Fibroblast of gingiva (primary cell): ENCODE measurements at places on chromosomes 5 and 9.

DNA sequence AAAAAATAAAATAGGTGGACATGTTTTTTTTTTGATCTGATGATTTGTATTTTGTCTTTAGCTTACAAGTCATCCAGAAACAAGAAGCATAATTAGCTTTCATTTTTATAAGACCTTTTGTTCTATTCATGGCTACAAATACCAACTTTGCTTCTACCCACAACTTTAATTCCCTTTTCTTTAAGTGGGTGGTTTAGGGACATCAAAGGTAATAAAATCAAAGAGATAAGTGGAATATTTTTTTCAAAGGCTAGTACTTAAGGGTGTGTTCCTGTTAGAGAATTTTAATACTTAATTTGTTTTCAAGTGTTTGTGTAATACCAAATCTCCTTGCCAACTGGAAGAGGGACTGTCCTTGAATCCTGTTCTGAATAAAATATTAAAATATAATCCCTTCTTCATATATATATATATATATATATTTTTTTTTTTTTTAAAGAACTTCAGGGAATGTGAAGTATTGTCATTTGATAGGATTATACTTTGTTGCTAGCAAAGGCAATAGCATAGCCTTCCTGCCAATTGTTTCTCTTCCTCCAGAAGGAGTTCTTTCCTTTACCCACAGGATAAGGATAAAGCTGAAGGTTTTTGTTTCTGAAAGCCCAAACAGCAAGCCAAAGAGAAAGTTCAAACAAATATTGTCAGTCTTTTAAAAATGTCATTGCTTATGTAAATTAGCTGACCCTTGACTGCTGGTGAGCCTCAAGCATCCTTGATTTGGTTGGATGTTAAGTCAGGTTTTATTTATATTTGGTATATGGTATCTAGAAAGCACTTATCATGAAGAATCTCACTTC is 108.9 kb downstream of the PAM start:
- no peak for DNase-seq

DNA sequence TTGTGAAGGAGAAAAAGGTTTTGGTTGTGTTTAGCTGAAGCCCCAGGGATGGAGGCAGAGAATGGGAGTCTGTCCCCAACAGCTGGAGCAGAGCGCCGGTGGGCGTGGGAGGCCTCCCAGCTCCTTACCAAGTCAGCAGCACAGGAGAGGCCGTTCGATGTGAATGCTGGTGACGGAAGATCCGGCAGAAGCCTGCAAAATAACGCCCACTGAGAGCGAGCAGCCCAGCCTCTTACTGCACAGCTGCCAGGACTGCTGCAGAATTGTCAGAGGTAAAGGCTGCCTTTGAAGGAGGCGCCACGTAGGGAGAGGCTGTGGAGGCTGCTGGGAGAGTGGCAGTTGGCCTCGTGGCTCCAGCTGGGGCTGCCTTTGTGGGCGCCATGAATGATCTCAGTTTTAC is 26.2 kb downstream of the ANGPTL2 start:
- DNase-seq, result no peak

GRCh38 chr9:137188490-137189296 is at the start of the genes ANAPC2 and SSNA1:
Gene ANAPC2 (minus strand): TSS chr9:137188560. CDS start chr9:137188532, 28 bp downstream.
Gene SSNA1 (plus strand): TSS chr9:137188676. CDS start chr9:137188727, 51 bp downstream.
- DNase-seq, result peak; percentile 94

DNA sequence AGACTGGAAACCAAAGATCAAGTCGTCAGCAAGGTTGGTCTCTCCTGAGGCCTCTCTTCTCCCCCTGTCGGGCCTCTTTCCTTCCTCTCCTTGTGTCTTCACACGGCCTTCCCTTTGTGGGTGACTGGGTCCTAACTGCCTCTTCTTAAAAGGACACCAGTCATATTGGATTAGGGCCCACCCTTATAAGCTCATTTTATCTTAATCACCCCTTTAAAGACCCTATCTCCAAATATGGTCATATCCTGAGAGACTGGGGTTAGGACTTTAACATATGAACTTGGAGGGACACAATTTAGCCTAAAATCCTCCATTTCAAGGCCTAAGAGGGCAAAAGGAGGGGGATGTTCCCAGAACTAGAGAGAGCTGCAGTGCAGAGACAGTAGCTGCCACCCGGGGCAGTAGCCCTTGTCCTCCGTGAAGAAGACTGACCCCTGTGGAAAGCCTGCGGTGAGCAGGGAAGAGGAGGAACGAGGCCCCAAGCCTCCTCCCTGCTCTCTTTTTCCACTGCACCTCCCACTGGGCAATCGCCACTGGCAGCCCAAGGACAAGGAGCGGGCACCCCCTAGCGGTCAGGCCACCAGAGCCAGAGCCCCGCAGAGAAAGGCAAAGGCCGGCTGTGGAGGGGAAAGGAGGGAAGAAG is 34.9 kb downstream of the CFAP90 start:
- DNase-seq, result peak; percentile 46

DNA sequence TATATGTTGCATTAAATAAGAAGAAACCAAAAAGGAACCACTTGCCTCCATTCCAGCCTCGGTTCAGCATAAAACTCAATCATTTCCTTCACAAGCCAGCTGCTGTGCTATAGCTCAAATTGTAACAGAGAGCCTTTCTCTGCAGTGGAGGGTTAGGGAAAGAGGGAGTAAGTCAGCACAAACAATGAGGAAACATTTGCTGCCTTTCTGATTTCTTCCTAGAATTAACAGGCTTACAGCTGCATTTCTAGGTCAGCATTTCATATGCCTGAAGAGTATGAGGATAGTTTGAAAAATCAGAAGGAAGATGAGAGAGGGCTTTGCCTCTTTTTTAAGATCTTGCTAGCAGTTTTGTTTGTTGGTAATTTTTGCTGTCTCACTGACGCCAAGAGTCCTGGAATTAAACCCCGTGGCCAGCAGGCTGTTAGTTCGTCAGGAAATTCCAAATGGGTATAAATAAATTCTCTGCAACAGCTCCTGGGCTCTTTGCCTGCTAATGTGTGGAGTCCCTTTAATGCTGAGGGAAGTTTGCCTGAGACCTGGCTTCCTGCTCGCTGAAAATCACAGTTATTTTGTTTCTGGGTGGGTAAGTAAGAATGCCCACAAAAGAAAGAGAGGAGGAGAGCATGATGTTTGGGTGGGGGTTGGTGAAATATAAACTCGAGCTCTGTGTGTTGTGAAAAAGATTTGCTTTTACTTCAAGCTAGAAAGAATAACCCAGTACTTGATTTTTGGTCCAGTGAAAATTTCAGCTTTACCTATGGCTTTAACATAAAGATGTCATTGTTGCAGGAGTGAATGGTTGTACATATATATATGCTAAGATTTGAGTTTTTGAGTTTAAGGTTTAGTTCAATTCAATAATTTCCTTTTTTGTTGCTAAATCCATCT is 148.1 kb upstream of the DMRT1 start:
- peak; percentile 88 for DNase-seq

GRCh38 chr9:27601396-27601795 is 28.1 kb upstream of the C9orf72 start:
- no peak for DNase-seq

GRCh38 chr5:96638561-96638960 is 23.6 kb upstream of the CAST start:
- peak; percentile 47 for DNase-seq

DNA sequence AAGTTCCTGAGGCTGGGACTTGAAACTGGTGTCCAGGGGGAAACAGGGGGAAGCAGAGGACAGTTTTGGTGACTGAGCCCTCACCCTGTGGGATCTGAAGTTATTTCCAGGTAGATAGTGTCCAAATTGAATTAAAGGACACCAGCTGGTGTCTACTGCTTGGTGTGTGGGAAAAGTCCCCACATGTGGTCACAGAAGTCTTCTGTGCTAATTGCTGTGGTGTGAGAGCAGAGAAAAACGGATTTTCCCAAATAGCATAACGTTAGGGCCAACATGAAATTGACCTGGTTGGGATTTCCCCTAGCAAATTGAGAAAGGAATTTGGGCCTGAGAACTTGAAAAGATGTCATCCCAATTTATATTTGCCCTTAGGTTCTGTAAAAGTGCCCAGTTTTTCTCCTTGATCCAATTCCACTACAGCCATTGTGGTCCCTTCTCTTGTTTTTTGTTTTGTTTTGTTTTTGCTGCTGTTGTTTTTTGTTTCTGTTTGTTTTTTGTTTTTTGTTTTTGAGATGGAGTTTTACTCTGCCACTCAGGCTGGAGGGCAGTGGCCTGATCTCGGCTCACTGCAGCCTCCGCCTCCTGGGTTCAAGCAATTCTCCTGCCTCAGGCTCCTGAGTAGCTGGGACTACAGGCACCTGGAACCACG is 5.6 kb upstream of the STARD4 start:
- DNase-seq, result no peak

- no peak for DNase-seq
These were observed 107.8 kb upstream of the ATP10B start for GRCh38 chr5:160959804-160960203.

- DNase-seq, result no peak
These were observed 24.9 kb upstream of the CEP120 start for GRCh38 chr5:123448017-123448617.

DNA sequence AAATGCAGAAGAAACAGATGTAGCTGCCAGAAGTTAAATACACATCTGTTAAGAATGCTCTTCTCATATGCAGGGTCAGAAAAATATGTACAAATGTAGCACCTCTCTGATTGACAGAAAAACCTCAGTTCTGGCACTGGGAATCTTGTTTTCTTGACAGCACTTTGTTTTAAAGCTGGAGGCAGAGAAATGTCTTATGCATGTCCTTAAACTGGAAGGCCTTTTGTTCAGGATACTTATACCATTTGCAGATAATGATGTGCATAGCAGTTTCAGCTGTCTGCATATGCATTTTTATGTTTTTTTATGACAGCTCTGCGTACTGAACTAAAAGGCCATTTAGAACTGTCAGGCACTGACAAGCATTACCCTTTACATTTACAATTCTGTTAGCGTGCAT is 567.9 kb downstream of the EBF1 start:
- DNase-seq, result no peak

- peak; percentile 67 for DNase-seq
These were observed 269.1 kb downstream of the RFX3 start for GRCh38 chr9:3256571-3257330.

DNA sequence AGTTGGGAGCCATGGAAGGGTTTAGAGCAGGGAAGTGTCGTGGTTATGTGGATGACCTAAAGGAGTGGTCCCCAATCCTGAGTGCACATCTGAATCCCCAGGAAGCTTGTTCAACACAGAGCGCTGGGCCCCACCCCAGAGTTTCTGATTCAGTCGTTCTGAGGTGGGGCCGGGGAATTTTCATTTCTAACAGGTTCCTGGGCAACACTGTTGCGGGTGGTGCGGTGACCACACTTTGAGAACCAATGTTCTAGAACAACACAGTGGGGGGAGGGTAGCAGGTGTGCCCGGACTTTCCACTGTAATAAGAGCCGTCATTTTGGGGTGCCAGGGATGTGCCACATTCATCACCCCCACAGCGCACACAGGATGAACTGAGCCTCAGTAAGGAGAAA is 39.3 kb downstream of the DUSP1 start:
- DNase-seq, result no peak

DNA sequence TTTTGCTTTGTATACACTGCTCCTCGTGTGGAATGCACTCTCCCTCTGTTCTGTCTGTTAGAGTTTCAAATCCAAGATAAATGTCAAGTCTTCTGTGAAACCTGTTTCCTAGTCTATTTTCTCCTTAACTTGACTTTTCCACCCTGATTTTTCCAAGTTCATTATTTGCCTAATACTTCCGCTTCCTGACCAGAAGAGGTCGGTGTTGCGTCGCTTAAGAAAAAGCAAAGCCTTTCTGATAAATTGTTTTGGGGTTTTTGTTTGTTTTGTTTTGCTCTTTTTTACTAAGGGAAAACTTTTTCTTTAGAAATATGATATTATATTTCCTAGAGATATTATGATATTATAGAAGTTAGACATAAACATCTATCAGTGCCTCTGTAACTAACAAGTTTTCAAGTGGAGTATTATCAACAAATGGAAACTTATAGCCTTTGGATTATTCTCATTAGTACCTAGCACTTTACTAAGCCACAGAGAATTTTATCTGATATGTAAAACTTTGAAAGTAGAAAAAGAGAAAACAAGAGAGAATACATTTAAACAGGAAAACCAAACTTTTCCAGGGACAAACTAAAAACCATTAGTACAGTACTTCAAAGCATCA is 55.8 kb downstream of the PHAX start:
- DNase-seq, result peak; percentile 47

DNA sequence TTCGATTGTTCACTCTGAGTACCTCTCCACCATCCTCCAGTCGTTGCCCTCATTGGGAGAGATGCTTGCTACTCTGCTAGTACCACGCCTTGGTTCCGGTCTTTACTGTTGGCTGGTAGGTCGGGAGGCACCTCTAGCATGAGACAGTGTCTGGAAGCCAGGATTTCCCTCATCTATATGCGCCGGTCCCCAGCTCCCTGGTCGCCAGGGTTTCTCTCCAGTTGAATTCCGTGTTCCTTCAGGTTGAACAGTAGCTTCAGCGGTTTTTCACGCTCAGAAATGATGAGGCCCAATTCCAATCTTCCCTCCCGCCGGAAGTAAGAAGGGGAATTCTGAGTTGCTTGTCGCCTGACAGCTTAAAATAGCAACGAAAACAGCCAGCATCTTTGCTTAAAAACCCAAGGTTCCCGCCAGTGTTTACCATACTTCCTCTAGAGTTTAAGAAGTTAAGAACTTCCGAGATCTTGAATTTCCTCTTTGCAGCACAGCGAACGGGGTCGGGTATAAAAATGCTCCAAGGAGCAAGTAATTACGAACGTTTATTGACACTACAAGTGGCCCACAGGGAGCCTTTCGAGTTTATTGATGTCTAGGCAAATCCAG is 1.3 kb upstream of the ST8SIA4 start:
- DNase-seq, result no peak

- no peak for DNase-seq
These were observed 43.6 kb downstream of the ENC1 start for GRCh38 chr5:74596927-74597326.

DNA sequence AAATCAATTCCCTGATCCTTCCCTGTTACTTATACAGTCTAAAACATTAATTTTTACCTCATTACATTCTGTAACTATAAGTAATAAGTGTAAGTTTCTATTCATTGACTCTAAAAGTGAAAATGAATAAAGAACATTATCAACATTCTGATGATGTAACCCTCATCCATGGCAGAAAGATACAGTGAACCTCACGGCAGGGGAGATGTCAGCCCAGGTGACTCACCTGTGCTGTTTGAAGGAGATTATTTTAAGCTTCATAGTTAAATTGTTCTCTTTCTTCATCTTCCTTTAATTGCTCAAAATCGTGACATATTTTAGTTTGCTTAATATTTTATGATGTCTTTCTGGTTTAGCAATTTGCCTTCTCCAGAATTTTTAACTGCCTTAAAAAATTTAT is 268.1 kb downstream of the FSTL4 start:
- DNase-seq, result no peak

DNA sequence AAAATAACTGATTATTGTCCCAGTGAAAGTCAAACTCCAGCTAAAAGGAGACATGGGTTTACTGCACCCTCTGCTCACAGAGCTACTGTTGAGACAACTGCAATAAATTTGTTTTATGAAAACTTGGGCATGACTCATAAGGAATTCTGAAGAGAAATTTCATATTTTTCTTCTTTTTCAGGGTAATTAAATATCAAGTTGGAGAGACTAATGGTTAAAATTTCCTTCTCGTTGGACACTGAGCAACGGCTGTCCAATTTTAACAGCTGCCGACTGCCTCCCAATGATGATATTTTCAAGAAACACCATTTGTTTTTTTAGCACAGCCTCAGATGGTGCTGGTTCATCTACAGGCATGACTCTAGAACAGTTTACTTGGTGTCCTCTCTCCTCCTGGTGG is 259.2 kb upstream of the RGMB start:
- DNase-seq, result peak; percentile 29
